ENCODE measurements at places on chromosomes 13 and 19.

GRCh38 chr13:99205621-99206220 is 5.1 kb downstream of the UBAC2 start:
- DNase-seq: no peak

DNA sequence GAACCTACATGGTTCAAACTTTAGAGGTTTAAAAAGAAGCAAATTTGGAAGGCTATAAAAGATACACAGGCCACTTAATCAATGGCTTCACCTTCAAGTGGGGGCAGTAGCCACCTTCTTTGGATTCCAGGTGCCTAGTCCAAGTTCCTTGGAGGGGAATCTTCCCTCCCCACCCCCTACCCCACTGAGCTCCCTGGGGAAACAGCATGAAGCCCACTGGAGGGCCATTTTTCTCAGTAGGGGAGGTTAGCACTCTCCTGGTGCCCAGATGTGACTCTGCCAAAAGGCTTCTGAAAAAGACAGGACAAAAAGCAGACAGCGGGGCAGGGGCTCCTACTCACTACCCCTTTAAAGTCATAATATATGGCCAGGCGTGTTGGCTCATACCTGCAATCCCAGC is 93.9 kb downstream of the KCTD15 start:
- no peak for DNase-seq

GRCh38 chr13:109105899-109106298 is 476.5 kb downstream of the MYO16 start:
- no peak for DNase-seq

DNA sequence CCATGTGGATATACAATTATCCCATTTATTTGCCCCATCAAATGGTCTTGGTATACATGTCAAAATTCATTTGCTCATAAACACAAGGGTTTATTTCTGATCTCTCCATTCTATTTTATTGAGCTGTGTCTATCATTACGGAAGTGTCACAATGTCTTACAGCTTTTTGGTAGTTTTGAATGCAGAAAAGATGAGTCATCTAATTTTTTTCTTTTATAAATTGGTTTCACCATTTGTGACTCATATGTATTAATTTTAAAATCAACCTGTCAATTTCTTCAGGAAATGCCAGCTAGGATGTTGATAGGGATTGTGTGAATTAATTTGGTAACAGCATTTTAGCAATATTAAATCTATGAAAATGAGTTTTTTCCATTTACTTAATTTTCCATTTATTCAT is 2549.4 kb downstream of the PCDH9 start:
- DNase-seq: no peak

GRCh38 chr13:97369261-97369893 is 64.6 kb upstream of the RAP2A start:
- DNase-seq: peak; percentile 28

GRCh38 chr19:45908956-45909355 is 5.6 kb downstream of the NANOS2 start:
- DNase-seq: no peak

DNA sequence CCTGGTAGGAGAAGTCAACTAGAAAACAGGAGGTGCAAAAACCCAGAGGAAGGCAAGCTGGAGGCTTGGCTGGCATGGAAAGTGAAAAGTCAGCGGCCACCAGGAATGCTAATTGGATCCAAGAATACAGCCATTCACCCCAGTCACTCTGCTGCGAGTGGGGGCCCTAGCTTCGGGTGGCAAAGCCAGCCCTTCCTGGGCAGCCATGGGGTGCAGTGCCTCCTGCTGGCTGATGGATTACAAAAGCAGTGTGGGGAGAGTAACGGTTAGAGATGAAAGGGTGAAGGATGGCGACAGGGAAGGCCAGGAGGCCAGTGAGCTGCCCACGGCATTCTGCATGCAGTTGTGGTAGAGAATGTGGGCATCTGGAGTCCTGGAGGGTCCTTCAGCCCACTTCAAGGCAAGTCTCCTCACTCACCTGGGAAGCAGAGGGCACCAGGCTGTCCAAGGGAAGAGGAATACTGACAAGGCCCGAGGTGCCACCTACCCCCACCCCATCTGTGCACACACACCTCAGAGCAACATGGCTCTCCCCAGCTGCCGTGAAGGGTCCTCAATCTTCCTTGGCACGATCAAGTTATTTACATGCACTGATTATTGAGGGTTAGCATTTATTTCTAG is 20.3 kb upstream of the EPHX3 start:
- DNase-seq: no peak

GRCh38 chr19:43643326-43643725 is 3.7 kb upstream of the CADM4 start:
- DNase-seq: no peak

- DNase-seq: no peak
Measured at GRCh38 chr13:26873386-26873698, 112.8 kb upstream of the GPR12 start.

DNA sequence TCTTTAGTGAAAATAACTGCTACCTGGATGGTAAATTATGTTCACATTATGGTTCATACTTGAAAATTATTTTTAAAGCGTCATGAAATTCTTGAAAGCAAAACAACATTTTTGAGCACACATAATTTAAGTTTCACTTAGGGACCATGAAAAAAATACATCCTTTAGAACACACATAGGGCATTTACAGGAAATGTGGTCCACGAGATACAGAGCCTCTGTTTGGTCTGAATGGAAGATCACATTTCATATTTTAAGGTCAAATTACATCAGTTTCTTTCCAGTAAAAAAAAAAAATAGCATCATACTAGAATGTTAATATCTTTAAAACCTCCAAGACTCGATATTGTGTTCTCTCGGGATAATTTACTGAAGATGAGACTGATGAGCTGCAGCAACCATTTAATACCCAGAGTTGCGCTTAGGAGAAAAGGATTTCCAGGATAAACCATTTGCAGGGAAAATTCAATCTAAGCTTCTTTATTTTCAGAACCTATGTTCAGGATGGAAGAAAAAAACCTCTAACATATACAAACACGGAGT is 720.7 kb downstream of the DIAPH3 start:
- DNase-seq: no peak

GRCh38 chr13:107534548-107534947 is 680.8 kb downstream of the LIG4 start:
- no peak for DNase-seq

DNA sequence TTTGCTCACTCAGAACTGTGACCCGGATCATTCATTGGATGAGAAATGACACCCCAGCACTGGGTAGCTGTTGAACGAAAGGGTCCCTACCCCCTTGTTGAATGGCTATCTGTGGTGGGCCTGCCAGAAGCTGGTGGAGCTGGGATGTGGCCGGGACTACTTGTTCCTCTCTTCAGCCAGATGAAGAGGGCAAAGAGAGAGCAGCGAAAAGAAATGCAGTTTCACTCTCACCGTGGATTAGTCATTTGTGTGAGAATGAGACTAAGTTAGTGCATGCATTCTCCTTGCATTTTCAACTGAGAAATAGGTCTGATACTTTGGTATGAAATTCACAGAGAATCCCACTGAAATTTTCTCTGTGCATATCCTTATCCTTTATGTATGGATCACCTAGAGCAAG is 553.1 kb downstream of the IRS2 start:
- DNase-seq: no peak

GRCh38 chr13:67515895-67516294 is 285.8 kb upstream of the PCDH9 start:
- no peak for DNase-seq

GRCh38 chr19:8110931-8111330 is 38.5 kb downstream of the FBN3 start:
- no peak for DNase-seq

GRCh38 chr13:75050419-75051046 is 431.4 kb downstream of the TBC1D4 start:
- DNase-seq: no peak

DNA sequence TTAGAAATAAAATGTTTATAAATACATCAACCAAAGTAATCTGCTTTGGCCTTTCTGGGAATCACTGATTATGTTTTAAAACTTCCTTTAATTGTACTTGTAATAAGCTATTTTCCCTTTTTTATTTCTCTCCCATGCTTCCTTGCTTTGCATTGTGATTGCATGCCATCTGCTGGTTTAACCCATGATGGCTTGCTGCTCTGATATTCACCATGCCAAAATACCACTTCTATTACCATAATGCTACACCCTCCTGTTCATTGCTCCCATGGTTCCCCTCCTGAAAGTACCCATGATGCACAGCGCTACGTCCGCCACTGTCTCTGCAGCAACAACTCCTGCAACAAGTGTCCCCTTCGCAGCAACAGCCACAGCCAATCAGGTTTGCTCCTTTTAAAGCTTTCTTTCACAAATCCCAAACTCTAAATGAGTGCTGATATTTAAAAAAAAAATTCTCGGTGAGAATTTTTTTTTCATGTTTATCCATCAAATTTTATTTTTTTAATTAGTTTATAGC is 67.7 kb upstream of the RAP2A start:
- no peak for DNase-seq

- no peak for DNase-seq
Measured at GRCh38 chr19:46209051-46209450, 20.5 kb upstream of the IGFL1 start.

DNA sequence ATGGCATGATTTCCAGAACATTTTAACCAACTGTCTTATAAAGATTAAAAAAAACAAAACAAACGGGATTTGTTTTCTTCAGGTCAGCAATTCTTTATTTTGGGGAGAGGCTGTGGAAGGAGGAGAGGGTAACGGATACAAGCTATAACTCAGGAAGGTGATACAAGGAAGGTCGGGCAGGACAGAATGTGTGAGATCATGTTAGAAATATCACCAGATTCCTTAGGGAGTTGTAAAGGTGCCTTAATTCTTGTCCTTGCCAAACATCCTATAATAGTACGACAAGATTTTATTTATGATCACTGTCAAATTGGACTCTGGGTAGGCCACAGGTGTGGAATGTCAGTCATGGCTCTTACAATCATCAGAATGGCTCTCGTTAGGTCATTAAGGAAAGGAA is 503.1 kb downstream of the DIAPH3 start:
- no peak for DNase-seq

DNA sequence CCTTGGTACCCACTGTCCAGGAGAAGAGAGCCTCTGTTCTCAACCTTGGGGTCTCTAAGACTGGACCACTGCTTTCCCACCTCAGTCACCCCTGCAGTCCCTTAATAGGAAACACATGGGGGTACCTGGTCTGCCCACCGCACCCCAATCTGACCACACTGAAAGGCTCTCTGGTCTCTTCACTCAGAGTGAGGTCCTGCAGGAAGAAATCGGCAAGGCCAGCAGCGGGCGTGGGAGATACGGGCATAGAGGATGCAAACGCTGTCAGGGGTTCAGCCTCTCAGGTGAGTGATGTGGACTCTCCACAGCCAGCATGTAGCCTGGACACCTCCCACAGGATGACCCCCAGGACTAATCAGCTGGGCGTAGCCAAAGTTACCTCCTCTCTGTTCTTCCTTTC is 3.5 kb downstream of the SIGLEC9 start:
- DNase-seq: no peak

DNA sequence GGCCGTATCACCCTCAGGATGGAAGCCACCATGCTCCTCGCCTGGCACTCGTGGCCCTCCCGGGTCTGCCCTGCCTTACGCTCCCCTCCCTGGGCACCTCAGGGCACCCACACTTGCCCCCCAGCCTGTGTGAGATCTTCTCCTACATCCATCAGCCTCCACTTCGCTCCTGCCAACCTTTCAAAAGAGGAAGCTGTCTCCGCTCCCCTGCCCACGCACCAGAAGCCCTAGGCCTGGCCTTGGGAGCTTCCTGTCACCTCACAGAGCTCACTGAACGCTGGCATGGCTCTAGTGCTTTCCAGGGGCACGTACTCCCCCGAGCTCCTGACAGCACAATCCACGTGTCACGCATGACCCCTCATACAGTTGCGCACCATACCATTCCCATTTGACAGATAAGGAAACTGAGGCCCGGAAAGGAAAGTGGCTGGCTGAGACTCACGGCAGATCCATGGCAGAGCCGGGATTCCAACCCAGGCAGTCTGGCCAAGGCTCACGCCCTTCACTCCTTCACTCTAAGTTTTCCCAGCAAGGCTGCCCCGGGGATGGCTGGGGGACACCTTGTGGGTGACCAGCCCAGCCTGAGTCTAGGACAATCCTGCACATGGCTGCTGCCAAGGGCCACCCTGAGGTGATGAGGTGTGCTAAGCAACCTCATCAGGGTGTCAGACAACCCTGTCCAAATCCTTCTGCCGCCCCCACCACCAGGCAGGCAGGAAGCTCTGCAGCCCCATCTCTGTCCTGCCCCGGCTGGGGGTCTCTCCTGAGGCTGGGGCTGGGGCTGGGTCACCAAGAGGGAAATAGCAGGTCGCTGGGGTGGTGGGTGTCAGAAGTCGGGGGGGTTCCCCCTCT is 19.3 kb downstream of the PPP1R12C start:
- peak; percentile 90 for DNase-seq

DNA sequence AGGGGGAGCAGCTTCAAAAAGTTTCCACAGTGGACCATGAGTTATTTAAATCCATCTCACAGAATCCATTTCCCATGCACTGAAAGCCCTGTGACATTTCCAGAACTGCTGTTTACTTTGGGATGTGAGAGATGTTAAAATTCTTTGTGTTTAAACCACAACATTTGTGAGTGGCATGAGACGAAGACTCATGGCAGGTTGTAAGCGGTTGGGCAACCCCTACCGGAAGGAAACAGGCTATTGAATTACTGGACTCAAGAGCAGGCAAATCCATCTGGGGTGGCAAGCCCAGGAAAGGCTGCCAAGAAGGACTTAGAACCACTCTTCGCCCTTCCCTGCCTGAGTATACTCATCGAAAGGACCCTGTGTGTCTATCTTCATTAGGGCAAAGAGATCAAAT is 22.3 kb upstream of the CLDN10 start:
- DNase-seq: no peak

DNA sequence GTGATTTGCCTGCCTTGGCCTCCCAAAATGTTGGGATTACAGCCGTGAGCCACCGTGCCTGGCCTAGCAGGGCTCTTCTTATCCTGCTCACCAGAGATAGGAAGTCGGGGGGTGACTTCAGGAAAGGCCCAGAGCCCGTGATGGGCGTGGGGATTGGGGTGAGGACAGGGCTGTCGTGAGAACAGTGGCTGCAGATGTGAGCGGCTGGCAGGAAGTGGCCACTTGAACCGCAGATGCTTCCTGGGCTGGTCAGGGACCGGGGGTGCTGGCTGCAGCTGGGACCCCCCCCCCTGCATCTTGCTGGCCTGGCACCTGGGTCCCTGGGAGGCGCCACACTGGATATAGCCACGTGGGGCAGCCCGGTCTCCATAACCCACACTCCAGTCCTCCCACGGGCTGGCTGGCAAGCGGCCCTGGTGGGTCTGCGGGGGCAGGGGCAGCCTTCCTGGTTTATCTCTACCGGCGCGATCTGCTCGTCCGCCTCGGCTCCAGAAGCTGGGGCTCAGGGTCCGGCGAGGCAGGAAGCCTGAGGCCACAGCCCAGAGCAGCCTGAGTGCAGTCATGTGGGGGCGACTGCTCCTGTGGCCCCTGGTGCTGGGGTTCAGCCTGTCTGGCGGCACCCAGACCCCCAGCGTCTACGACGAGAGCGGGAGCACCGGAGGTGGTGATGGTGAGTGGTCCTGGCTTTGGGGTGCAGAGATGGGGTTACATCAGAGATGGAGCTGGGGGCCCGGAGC is at the start of gene F2RL3:
Gene F2RL3, plus strand, starts transcription at position 371 of the 737 bp plus-strand sequence. Its CDS starts 191 bp downstream, at position 562.
- DNase-seq: no peak

DNA sequence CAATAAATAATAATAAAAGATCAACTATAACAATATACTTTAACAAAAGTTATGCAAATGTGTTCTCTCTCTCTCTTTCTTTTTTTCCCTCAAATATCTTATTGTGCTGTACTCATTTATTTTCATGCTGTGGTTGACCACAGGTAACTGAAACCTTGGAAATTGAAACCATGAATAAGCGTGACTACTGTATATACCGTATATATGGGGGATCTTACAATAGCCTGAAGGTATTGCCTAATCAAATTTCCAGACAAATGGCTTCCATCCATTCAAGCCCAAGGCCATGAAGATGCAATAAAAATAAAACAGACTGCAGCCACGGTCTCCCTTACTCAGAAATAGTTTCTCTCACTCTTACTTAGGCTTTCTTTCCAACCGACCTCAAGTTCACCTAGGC is 98.3 kb downstream of the SLITRK6 start:
- DNase-seq: no peak

Measured in inflammatory macrophage treated with lipopolysaccharide for 1 hour (primary cell).